ENCODE measurements at places on chromosomes 6 and 20.

- DNase-seq: no peak
These were observed 5.0 kb upstream of the PHF20 start for GRCh38 chr20:35766843-35767242.

- no peak for DNase-seq
These were observed 67.0 kb upstream of the TNFAIP3 start for GRCh38 chr6:137799950-137800568.

- DNase-seq: no peak
These were observed 9.3 kb upstream of the MAK start for GRCh38 chr6:10847684-10848083.

- DNase-seq: no peak
These were observed 136.8 kb downstream of the BFSP1 start for GRCh38 chr20:17394411-17394810.

DNA sequence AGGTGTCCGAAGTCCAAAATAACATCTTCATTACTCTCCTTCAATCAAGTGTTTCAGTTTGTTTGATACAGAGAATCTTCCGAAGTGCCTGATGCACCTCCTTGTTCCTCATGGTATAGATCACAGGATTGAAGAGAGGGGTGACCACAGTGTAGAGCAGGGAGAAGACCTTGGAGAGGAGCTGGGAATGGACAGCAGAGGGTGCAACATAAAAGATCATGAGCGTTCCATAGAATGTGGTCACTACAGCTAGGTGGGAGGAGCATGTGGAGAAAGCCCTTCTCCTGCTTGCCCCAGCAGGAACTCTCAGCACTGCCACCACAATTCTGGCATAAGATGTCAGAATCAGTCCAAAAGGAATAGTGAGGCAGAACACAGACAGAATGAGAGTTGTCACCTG, 11.9 kb downstream of the OR12D1 start:
- no peak for DNase-seq

DNA sequence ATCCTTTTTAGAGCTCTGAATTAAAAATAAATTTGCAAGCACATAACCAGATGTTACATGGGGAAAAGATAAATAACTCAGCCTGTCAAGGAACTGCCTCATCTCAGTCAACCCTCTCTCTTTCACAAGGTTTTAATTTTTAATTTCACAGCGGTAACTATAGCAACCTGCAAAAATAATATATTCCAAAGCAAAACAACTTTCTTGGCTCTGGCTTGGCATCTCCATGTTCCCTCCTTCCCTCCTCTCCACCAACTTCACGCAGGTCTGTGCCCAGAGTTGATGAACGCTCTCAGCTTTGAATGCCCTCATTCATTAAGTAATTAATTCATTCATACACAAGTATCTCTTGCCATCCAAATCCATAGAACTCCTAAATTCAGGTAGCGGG, 32.5 kb upstream of the SIRPA start:
- no peak for DNase-seq

DNA sequence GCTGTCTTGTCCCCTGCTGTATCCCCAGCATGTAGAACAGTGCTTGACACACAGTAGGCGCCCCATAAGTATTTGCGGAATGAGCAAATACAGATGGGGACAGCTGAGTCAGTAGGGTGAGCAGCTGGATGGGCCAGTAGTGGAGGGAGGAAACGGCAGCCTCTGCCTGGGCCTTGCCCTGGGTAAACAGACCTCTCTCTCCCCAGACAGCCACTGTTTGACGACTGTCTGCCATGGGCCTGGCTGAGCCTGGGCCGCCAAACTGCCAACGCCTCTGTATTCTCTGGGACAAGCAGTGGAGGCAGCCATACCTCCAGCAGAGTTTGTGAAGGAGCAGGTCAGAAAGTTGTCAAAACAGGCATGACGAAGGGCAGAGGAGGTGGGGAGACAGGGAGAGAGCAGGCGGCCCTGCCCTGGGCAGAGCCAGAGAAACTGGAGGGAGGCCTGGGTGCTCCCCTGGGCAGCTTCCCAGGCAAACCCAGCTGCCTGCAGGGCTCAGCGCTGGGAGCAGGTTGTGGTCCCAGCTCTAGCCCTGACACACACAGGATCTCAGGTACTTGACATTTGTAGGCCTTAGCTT, 15.2 kb downstream of the HNF4A start:
- DNase-seq: no peak

GRCh38 chr6:158735009-158735408, 84.2 kb downstream of the EZR start:
- no peak for DNase-seq

DNA sequence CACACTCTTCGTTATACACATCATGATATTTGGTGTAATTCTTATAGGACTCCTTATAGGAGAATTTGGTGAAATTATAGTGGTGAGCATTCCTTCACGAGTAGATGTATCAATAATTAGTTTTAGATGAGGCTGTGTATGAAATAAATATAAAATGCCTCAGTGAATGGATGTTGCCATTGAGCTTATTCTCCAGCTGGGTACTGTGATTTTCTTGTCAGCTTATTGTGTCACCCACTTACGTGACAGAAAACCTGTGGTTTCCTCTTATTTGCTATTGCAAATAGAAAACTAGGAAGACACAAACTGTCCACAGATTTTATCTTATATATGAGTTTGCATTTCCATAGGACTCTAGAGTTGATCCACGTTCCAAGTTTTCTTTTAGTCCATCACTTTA, 439.9 kb upstream of the RNF217 start:
- no peak for DNase-seq

GRCh38 chr6:111768431-111768770, 104.9 kb downstream of the FYN start:
- DNase-seq: no peak

DNA sequence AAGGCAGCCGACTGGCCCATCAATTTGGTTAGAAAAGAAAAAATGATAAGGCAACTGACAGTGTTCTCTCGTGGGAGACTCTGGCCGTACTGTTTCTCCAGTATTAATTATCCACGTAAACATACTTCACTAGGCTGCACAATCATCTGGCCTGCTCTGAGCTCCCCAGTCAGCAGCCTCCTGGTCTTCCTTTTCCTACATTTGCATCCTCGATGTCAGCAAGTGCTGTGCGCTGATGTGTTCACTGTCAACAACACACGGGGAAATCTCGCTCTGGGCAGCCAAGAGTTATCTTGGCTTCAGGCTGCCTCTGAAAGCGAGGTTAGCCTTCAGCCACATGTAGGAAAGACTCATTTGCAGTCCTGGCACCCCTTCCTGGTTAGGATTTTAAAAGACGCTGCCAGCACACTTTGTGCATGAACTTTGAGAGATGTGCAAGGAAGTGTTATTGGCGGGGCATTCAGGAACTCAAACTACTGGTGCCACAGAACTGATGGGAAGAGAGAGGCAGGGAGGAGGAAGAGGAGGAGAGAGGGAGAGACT, 460.5 kb upstream of the ARID1B start:
- no peak for DNase-seq

GRCh38 chr6:54060286-54060685, 51.0 kb upstream of the MLIP start:
- no peak for DNase-seq

GRCh38 chr20:62977613-62978560, 25.4 kb downstream of the SLC17A9 start:
- peak; percentile 65 for DNase-seq

DNA sequence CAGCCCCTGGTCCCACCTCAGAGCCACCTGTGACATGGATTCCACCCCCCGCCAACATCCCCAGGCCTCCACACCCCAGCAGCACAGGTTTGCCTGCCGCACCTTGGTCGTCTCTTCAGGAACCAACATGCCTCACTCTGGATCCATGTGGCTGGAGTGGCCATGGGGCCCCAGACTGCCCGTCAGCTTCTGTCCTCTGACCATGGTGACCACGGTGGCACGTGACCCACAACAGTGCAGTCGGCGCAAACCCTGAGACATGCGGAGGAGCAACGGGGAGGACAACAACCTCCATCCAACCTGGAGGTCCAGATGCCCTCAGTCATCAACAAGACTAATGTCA, 85.6 kb downstream of the ANKRD60 start:
- no peak for DNase-seq

DNA sequence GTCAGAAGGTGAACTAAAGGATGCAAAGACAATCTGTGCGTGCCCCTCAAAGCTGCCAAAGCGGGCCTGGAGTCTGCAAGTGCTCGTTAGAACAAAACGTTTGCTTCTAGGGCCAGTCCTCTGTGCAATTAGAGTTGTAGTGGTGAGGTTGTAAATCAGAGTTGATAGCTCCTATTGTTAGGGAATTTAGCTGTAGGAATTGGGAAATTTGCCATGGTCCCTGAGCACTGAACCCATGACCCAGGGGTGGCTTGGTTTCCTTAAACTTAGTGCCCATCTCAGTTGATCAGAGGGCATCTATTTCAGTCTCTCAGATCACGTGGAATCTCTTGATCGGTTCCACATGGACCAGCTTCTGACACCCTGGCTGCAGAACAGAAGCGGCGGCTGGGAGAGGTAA, 18.8 kb upstream of the RPS6KA2 start:
- no peak for DNase-seq

GRCh38 chr20:56759741-56760278, 130.7 kb downstream of the TFAP2C start:
- no peak for DNase-seq

GRCh38 chr20:21453690-21454089, 56.4 kb upstream of the NKX2-4 start:
- no peak for DNase-seq

GRCh38 chr6:158086504-158087223, 81.4 kb downstream of the SERAC1 start:
- DNase-seq: no peak

DNA sequence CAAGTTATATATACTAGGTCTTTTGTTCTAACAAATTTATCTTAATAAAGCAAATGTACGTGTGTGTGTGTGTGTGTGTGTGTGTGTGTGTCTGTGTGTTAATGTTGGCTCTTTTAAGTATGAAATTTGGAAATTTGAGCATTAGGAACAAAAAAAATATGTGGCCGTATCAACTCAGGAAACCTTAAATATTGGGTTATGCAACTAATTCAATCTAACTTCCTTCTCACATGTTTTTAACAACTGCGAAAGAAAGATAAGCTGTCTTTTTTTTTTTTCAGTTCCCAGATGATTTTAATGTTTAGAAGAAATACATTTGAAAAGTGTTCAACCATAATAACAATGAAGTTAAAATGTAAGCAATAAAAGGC, 616.4 kb upstream of the ARID1B start:
- DNase-seq: no peak

- no peak for DNase-seq
These were observed 451.8 kb downstream of the COL12A1 start for GRCh38 chr6:74753883-74754600.

DNA sequence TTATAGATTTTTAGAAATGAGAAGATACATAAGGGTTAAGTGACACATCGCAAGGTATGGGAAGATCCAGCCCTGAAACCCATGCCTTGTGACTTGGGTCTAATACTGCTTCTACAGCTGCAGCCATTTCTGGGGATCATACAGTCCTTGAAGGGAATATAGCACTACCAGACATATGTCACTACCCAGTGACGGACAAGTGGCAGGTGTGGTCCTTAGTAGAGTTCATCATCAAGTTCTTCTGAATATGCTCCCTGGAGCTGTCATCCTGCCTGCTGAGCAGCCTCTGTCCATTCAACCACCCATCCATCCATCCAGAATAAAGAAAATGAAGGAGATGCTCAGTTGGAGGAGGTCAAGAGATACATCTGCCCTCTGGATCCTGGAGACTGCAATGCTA, 118.6 kb upstream of the ASF1A start:
- DNase-seq: no peak

GRCh38 chr20:9038791-9039535, 29.9 kb upstream of the PLCB4 start:
- no peak for DNase-seq

DNA sequence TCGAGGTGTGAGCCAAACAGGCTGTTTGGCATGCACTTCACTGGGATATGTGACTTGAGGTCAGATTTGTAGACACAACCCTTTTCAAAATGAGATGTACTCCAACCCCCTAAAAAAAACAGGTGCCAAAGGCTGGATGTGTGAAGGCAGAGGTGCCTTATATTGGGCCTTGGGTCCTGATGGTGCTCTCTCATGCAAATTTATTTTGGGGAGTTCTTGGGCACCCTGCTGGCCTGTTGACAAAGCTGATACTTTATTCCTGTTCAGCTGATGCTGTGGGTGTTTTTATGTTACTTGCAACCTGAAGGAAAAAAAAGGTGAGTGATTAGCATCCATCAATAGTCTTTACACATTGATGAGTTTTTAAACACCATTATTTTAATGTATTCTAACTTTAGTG, 121.5 kb downstream of the DNAH8 start:
- no peak for DNase-seq

GRCh38 chr6:24353861-24354260, 4.0 kb downstream of the DCDC2 start:
- no peak for DNase-seq

DNA sequence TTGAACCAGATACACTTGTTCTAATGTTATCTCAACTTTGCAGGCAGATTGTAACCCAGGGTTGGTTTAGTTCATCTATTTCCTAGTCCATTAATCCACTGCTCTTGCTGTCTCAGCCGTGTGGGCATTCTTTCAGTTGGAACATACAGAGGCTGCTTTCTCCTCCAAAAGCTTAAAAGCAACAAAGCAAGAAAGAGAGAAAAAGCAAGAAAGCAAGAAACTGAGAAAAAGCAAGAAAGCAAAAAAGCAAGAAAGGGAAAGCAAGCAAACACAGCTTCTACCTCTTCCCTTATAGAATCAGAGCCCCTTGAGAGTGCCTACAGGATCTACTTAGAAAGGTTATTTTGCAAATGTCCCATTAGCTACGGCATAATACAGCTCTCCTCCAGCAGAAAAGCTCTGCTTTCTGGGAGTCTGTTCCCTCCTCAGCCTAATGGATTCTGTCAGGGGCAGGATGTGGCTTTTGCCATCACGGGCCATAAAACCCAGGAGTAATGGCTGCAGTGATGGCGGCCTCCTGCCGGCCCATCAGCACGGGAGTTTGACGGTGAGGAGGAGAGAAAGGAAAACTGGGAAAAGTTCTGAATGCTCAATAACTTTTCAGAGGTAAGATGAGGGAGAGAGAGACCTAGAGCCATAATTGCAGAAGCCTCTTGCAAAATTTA, 156.8 kb upstream of the JARID2 start:
- DNase-seq: no peak

DNA sequence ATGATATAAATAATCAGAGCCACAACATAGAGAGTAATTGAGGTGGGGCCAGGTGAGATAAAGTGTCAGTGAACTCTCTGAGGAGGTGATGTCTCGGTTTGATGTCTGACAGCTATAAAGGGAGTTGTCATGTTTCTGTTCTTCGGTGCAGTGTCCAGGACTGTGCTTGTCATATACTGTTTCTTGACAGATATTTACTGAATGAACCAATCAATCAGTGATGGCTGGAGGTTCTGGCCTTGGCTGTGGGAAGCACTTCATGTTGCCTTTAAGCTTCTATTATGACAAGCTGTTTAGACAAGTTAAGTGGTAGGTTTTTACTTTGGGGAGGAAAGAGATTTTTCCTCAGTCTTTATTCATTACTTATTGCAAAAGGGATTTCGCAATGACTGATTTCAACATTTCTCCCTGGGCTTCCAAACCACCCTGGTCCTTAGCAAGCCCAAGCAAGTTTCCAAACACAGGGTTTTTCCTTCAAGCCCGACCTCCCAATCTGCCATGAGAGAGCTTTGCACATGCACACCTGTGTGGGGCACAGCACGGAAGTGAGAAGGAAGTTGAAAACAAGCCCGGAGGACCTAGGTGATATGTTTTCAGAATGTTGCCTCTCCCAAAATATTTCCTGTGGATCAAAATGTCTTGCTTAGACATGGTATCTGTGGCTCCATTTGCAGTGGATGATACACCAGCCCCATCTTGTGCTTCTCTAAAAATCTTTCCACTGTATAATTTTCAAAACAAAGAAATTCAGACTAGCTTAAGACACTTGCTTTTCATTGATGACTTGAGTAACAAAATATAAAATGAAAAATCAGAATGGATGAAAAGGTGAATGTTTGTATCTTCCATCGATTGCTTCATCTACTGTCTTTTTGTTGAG, 567.3 kb upstream of the BTBD3 start:
- DNase-seq: no peak

All from activated T-cell treated with anti-CD3 and anti-CD28 coated beads for 48 hours (primary cell).